Bronchial epithelial cell (primary cell): ENCODE measurements at places on chromosomes 3 and 15. TPM values are rescaled to one million over a fixed set of nuclear protein-coding genes. Genes with fewer than 3 reads are reported as not detected.

CYFIP1 gene
- total RNA-seq: 59.5 and 61.4 TPM in 2 replicates

NEIL1 gene
- total RNA-seq: 6.1 and 6.6 TPM in 2 replicates

HHLA2 gene
- total RNA-seq: not detected in 2 replicates

UPK1B gene
- total RNA-seq: 25.0 and 55.2 TPM in 2 replicates

CRYGS gene
- total RNA-seq: 0.79 and 1.7 TPM in 2 replicates

HDDC3 gene
- 28.5 and 37.6 TPM in 2 replicates for total RNA-seq

CPEB1 gene
- under 0.01 TPM in 2 replicates for total RNA-seq

ASTE1 gene
- 4.5 and 5.5 TPM in 2 replicates for total RNA-seq
